Stimulated activated CD8-positive, alpha-beta memory T cell treated with anti-CD3 and anti-CD28 coated beads, Interleukin-7, amount 100 ng/mL, for 24 hours (primary cell): ENCODE measurements at places on chromosomes 7 and 10.

DNA sequence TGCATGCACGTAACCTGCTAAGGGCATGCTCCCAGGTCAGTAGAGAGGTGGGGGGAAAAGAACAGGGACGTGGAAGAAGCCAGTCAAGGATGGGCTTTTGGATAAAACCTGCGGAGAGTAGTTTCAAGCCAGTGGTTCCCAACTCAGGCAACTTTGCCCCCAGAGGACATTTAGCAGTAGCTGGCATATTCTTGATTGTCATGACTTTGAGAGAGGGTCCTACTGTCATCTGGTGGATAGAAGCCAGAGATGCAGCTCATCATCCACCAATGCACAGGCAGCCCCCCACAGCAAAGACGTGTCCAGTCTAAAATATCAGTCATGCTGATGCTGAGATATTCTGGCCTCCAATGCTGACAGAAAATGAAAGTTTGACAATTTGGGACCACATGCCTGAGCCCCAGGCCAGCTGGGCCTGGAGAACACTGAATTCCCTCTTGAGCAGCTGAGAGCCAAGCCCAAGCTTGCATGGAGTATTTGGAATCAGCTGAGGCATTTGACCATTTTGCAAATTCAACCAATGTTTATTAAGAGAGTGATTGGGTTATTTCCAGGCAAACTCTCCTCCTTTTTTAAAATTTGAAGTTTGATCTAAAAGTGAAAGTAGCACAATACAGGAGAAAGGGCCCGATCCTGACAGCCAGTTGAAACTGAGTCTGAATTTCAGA, 110.0 kb upstream of the C7orf33 start:
- no peak for DNase-seq

GRCh38 chr7:68203251-68203650, 1206.6 kb downstream of the TYW1 start:
- DNase-seq: no peak

GRCh38 chr7:711922-712380, 14.5 kb upstream of the DNAAF5 start:
- DNase-seq: no peak

GRCh38 chr10:72254813-72255568, 18.7 kb upstream of the DDIT4 start:
- DNase-seq: no peak

DNA sequence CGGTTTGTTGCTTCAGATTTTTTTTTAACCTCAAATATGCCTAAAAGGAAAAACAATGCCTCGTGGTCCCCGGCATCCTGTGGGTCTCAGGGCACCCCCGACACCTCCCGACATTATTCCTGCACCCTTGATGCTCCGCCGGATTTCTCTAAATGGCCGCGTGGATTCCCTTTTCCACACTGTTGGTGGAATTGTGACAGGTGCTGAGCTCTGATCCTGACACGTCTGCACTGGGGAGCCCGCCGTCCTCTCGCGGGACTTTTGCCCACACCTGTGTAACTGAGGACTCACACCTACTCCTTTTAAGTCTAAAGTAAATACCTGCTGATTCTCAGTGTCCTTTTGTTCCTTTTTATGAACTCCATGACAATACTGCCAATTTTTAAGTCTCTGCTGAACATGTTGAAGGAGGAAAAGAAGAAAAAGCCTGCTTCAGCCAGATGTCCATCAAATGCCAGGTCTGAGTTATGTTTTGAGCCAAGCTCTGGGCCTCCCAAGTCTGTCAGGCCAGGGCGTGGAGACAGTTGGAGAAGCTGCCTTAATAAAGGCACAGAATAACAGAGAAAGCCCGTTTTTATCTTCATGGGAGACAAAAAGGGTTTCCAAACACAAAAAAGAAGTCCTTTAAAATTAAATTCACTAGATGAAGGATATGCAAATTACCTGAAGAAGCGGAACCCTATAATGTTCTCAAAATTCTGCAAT, 568.2 kb downstream of the DNAJB6 start:
- DNase-seq: no peak

GRCh38 chr7:121003986-121004685, 15.6 kb downstream of the CPED1 start:
- no peak for DNase-seq

DNA sequence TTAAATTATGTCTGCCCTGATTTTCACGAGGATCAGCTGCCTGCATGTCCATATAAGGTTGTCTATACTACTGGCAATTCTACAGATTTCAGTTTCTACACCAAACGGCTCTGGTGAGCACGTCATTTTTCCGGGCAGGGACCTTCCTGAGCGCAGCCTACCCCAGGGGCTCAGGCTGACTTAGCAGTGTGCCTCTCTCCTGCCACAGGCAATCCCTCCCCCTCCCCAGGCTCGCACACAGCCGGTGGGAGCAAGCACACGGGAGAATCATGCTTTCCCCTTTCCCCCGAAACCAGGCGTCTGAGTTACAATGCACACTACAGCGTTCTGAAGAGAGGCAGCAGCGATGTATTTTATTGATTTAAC, 1.7 kb downstream of the KLF6 start:
- no peak for DNase-seq

DNA sequence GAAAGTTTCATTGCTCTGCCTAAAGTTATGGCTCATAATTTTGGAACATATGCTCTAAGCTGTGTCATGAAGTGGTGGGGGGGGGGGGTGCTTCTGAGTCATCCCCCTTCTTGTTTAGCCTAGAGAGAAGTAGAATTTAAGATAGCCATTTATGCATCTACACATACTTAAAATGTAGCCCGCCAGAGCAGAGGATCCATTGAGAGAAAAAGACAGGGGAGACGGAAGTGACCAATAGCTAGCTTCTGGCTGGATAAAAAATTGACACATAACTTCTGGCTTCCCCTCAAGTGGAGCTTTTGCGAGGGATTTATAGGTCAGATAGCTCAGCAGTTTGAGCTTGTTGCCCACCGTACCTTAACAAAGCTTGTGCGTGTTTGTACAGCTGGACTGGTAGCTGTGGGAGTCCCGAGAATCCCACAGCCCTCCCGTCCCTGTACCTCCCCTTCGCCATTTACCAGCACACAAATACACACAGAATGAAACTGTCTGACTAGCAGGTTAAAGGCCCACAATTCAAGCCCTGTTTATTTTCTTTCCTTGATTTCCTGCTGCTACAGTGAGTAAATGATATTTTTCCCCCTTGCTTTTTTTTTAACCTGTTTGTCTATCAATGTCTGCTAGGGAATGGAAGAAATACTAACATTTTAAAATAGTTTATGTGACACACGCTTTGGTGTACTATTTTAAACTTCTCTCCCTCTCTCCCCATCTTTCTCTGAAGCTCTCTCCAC, 232.6 kb upstream of the FERD3L start:
- DNase-seq: no peak
